ENCODE measurements at places on chromosomes 12 and 14.

- DNase-seq, result peak; percentile 35
Measured at GRCh38 chr14:105093038-105093430, 27.8 kb upstream of the GPR132 start.

- DNase-seq, result no peak
Measured at GRCh38 chr12:70762000-70762399, 124.8 kb upstream of the PTPRB start.

DNA sequence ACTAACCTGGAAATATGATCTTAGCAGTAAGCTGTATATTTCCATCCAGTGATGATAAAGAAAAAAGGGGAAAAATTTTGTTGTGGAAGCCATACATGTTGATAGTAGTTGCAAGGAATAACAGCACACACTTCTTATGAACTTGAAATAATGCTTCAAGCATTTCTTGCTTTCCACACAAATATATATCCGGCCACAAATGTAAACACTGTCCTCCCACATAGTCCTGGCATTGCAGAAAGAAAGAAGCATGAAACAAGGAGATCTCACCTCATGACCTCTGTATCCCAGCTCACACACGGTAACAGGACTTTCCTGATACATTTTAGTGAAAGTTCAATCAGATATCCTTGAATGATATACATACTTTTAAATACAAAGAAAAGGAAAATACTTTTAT lies 56.0 kb downstream of the LLPH start:
- DNase-seq, result no peak

DNA sequence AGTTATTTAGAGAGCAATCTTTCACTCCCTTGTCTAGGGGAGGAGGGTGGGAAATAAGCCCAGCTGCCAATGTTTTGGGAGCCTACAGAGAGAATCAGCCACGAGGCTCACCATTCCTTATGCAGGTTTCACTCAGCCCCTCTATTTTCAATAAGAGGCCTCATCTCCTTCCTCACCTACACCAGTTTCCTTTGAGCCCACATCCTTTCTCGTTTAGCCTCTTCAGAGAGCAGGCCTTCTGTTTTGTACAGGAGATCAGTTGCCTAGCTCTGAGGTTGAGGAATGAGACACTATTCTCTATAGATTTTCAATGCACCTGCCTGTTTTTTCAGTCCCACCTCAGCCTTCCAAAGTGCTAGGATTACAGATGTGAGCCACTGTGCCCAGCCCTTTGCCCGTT lies 17.9 kb downstream of the SNAPC1 start:
- no peak for DNase-seq

- DNase-seq, result no peak
Measured at GRCh38 chr12:124778411-124778810, 85.3 kb downstream of the SCARB1 start.

- DNase-seq, result no peak
Measured at GRCh38 chr12:101824831-101825230, 5.9 kb downstream of the GNPTAB start.

DNA sequence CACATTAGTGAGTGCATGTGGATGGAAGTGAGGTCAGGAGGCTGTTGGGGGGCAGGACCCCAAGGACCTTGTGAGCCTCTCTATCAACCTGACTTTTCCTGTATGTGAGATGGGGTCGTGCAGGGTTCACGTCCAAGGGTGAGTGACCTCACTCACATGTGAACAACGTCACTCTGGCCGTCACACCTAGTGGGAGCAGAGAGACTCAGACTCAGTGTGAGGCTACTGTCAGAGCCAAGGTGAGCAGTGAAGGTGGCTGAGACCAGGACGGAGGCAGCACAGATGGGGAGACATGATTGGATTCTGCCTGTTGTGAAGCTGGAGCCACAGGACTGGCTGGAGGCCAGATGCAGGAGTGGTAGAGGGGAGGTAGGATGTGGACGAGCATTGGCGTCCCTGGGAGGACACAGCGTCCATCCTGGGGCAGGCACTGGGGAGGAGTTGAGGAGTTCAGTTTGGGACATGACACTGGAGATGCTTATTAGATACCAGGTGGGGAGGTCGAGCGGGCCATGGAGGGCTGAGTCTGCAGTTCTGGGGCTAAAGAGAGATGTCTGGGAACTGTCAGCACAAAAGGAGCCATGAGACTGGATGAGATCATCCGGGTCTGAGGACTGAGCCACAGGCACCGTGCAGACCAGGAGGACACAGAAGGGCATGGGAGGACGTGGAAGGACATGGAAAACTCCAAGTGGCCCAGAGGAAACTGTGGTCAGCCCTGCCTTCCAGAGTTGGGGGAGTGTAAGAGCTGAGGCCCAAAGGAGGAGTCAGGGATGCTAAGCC lies 92.8 kb downstream of the LGMN start:
- no peak for DNase-seq

GRCh38 chr12:68623984-68624383 lies 13.3 kb downstream of the RAP1B start:
- no peak for DNase-seq

DNA sequence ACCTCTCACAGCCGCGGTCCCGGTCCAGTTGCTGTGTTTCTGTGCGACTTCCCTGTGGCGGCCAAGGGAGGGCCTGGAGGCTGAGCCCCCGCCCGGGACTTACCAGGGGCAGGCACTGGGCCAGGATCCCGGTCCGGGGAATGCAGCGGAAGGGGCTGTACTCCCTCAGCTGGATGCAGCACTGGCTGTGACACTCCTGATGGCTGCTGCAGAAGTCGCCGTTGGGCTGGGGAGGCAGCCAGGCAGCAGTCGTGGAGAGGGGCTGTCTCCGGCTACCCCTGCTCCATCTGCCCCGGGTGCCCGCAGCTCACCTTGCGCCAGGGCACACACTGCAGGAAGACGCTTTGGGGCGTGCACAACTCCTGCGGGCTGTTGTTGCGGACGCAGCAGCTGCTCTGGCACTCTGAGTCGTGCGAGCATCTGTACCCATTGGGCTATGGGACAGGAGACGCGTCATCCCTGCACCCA lies 6.2 kb downstream of the LRCOL1 start:
- DNase-seq, result peak; percentile 62

DNA sequence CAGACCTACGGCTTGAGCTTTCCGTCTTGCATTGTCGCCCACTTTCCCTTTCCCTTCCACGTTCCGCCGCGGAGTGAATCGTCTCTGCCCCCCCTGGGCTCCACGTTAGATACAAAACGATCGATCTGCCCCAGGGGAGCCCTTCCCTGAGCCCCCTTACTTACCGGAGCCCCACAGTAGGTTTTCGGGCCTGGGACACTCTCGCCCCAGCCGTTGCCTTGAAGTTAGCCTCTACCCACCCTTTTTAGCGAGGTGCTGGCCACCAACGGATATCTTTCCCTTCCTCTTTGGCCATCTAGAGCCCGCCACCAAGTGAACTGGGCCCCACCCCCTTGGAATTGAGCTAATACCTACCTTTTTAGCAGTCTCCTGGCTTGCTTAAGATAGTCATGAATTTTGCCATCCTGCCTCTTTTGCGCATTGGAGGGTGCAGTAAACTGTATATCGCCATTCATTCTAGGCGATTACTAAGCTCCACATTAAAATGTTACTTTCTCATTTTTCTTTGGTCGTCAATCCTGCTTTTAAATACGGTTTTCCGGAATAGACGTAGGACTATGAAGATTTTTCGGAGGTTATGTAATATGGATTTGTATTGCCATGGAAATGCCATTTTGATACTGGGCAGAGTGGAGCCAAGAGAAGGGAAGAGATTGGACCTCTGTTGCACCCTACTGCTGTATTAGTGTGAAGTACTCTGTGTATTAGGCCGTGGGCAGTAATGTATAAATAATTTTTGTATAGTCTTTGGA lies 764 bp downstream of the RBM25 start:
- peak; percentile 52 for DNase-seq

DNA sequence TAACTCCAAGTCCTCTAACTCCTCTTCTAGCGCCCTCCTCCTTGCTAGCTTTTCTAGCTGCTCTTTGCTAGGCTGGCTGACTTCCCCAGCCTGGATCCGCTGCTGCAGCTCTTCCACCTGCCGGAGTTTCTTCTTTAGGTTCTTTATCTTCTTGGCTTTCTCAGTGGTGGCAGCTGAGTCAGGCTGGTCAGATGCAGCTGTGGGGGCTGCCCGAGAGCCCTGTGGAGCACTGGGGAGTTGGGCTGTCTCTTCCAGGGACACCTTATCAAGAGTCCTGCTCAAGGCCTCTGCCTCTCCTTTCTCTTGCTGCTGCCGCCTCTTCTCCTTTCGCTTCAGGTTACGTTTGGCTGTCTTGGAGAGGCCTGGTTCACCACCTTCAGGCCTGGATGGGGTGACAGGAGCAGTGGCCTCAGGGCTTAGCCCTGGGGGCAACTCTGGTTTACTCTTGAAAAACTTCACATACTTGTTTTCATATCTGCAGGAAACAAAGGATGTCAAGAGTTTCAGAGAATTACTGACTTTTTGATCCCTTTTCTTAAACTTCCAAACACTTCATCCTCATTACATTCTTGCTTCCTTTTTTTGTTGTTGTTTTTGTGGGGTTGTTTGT lies 25.7 kb downstream of the PYM1 start:
- no peak for DNase-seq

- no peak for DNase-seq
Measured at GRCh38 chr12:94140556-94140955, 7.8 kb upstream of the PLXNC1 start.

GRCh38 chr12:24603371-24603770 lies 345.5 kb downstream of the BCAT1 start:
- no peak for DNase-seq

DNA sequence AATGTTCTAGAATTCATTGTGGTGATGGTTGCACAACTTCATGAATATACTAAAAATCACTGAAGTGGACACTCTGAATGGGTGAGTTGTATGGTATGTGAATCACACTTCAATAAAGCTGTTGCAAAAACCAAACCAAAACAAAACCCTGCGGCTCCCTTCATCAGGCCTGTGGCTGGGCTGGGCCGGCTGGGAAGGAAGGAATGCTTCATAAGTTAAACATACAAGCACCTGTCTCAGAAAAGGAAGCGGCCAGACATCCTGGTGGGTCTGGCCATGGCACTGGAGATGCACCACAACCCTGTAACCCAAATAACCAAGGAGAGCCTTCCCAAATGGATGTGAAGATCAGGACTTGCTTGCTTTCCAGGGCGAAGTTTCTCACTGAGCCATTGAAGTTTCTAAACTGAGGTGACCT lies 34.9 kb downstream of the TTC7B start:
- DNase-seq, result no peak

- no peak for DNase-seq
Measured at GRCh38 chr12:57872362-57872761, 25.8 kb upstream of the CTDSP2 start.

- no peak for DNase-seq
Measured at GRCh38 chr14:77580477-77580876, 36.0 kb downstream of the SPTLC2 start.

GRCh38 chr12:113470871-113471618 lies 626 bp downstream of the LHX5 start:
- DNase-seq, result no peak

DNA sequence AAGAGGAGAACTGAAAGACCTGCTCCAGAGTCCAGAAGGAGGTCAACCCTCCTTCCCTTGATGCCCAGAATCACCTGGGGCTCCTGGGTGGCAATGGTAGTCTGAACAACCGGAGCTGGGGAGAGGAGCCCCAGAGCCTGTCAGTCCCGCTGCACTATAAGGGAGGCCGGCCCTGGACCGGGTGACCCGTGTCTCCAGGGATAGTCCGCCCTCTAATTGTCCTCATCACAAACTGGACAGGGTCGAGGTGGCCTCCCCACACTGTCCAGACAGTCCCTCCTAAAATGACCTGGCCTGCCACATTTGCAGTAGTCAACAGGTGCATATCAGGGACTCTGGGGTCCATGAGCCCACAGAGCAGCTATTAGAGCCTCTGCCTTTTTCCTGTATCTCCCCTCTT lies 43.2 kb downstream of the HSD17B6 start:
- no peak for DNase-seq

- peak; percentile 47 for DNase-seq
Measured at GRCh38 chr12:50922820-50923219, 29.5 kb upstream of the HIGD1C start.

- DNase-seq, result no peak
Measured at GRCh38 chr12:52787324-52788191, 8.4 kb downstream of the KRT3 start.

DNA sequence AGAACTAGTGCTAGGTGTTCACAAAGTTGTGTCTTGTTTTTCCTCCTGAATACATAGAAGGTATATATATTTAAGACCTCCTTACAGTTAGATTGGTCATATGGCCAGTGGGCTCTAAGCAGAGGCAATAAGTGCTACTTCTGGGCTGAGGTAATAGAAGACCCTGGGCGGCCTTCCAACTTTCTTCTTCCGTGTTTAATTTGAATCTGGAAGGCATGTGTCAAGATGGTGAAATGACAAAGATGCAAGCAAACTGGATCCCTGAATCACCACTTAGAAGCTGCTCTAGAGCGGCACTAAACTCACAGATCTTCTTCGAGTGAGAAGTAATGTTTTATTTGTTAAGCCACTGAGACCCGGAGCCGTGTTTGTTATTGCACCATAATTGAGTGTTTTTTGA lies 201.0 kb upstream of the GZMB start:
- DNase-seq, result no peak

- peak; percentile 39 for DNase-seq
Measured at GRCh38 chr12:38890102-38890855, 15.1 kb downstream of the CPNE8 start.

DNA sequence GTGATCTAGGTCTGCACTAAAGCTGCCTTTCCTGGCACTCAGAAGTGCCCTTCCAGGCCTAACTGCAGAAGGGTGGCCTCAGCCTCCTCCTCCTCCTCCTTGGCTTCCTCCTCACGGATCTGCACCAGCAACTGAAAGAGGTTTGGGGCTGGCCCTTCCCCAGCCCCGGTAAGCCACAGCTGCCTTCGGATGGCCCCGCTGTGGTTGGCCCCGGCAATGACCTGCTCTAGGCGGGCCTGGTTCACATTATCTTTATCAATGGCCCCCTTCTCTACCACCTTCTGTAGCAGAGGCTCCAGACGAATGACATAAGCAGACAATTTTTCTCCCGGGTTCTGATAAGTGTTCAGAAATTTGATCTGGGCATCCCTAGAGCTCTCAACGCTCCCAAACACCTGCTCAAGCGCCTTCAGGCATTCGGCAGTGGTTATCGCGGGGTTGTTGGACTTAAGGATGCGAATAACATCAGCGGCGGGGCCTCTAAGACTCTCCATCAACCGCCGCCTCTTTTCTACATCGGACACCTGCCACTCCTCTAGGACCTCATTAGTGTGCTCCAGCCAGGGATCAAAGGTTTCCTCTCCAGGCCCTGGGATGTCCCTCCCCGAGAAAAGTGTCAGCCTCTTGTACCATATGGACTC lies 1.5 kb downstream of the PNMA1 start:
- DNase-seq, result peak; percentile 35

- DNase-seq, result peak; percentile 41
Measured at GRCh38 chr14:69712599-69713088, 54.3 kb upstream of the SRSF5 start.

DNA sequence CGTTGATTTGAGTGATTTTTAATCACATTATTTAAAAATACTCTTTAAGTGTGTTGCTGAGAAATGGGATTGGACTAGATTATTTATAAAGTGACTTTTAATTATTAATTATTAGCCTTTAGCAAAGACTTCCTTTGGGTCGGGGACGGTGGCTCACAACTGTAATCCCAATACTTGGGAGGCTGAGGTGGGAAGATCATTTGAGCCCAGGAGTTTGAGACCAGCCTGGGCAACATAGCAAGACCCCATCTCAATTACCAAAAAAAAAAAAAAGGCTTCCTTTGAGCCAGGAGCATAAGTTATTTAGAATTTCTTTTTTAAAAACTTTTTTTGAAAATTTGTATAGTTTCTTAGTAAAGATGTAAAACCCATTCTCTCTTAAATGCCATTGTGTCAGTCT lies 8.8 kb downstream of the CHURC1 start:
- DNase-seq, result no peak

- DNase-seq, result no peak
Measured at GRCh38 chr14:53381895-53382294, 228.8 kb upstream of the DDHD1 start.

GRCh38 chr12:22117563-22118237 lies 71.7 kb downstream of the CMAS start:
- no peak for DNase-seq

Measured in endothelial cell of umbilical vein (primary cell).